GM12891 (cell line): ENCODE measurements at places on chromosomes 7 and 10.

DNA sequence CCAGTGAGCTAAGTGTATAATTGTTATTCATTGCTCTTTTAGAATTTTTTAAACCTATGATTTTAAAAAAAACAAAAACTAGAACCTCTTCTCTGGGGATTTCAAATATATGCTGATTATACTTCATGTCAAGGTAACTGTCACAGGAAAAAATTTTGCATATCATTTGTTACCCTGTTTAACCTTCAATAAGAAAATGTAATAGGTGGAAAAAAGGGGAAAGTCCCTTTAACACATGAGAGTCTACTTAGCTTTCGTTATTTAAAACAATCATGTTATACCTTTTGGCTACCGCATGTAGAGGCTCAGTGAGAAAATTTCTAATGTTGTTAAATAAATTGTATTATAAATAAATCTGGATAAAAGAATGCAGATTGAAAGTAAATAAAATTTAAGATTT is 190.1 kb upstream of the AKR1E2 start:
- no peak for DNase-seq

DNA sequence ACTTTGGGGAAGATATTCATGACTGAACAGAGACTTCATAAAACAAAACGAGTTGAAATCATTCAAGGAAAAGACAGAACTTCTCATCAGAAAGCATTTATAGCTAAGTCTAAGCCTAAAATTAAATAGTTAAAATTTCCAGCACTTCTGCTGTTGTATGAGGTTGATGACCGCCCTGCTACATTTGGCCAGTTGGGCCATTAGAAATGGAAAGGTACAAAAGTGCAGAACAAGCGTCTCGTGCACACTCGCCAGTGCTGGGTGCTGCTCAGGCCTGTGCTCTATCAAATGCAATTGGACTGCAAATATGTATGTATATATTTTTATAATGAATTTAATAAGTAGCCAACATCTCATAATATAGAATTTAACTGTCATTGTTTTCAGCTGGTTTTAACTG is 34.4 kb upstream of the RNF32 start:
- no peak for DNase-seq

DNA sequence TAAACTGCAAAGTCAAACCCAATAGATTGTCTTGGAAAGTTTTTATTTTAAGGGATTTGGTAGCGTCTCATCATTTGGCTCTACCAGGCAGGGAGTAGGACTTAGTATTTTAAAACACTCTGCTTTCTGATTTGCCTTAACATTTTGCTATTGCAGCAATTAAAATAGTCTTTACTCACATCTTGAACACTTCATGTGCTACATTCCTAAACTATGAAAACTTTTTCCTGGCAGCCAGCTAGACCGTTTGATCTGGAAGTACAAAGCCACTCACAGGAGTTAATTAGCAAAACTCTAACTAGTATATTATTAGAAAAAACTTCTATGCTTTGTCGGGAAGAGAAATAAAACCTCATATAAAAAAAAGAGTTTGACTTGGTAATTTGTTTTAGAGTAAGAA is 111.4 kb downstream of the TFPI2 start:
- DNase-seq: no peak

GRCh38 chr7:158487631-158488151 is 99.9 kb downstream of the PTPRN2 start:
- no peak for DNase-seq

DNA sequence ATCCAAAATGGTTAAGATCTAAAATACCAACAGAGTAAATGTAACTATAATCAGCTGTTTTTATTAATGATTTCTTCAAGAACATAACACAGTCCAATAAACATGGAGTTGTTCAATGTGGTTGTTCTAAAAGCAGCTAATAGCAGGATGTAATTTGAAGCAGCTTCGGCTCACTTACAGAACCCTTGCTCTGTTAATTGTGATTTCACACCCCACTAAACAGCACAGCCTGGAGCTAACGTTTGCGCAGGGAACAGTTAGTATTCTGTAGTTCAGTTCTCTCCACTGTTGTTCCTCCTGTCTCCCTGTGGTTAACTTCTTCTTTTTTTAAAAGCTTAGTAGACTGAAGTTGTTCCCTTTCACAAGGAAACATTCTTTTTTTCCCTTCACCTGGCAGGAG is 104.0 kb downstream of the GRM3 start:
- DNase-seq: no peak

GRCh38 chr10:47082055-47082784 is 171.0 kb downstream of the PTPN20 start:
- no peak for DNase-seq

DNA sequence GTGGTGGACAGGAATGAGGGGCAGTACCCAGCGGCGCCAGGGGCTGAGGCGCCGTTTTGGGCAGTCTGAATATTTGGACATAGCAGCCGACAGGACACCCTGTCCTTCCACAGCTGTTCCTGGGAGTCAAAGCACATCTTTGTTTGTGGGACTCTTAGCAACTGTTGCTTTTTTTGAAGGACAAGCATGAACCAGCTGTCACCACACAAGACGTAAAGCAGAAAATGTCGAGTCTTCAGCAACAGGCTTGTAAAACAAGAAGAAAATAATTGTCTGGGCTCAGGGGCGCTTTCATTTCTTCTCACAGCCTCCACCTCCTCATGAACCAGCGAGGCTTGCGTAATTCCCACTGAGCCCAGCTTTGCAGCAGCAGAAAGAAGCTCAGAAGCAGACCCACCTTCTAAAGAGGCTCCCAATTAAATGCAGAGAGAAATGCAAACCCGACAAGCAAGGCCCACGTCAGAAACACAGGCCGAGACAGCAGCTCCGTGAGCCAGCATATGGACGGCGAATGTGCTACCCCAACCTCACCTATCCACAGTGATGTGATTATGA is 68.9 kb upstream of the DNAAF5 start:
- no peak for DNase-seq

- no peak for DNase-seq
Observed at GRCh38 chr7:79096361-79096805, 357.1 kb downstream of the MAGI2 start.

GRCh38 chr10:80277016-80277415 is 12.4 kb downstream of the MAT1A start:
- DNase-seq: no peak

- DNase-seq: no peak
Observed at GRCh38 chr10:113386005-113386404, 166.8 kb upstream of the HABP2 start.

DNA sequence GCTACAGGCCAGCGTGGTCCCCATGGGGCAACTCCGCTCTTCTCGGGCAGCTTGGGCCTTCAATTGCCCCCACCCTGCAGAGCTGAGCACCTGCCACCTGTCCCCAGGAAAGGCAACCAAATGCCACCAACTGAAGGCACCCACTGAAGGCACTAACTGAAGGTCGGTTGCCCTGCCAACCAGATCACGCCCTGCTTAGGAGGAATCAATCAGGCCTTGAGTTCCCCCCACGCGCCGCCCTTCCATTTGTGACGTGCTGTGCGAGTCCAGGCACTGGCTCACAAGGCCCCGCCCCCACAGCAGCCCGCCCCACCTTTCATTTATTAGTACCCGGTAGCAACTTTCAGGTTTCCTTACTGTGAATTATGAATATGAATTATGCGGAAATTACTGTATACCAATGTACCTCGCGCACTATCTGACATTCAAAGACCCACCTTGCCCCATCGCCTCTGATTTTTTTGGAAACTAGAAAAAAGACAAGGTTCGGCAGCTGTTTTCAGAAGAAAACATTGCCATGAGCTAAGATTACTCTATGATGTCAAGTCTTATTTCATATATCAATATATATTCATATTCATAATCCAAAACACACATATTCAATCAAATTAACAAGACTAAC is 83.6 kb upstream of the ABI1 start:
- DNase-seq: no peak

- no peak for DNase-seq
Observed at GRCh38 chr10:10833955-10834354, 183.7 kb upstream of the CELF2 start.

GRCh38 chr7:77282897-77283296 is 83.3 kb upstream of the FGL2 start:
- no peak for DNase-seq

DNA sequence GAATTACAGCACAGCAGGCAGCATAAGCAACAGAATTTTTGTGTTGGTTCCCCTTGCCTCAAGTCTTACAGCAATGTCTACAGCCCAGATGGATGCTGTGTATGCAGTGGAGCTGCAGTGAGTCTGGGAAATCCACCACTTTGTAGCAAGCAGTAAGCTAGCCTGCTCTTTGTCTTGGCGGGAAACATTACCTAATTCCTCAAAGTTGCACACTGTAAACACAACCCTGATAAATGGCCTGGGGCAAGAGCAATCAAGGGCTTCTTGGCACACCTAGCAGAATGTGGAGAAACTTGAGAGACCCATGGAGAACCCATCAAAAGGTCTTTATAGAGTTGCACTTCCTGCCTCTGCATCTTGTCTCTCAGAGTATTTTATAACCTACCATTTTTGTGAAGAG is 102.0 kb upstream of the FOXP2 start:
- DNase-seq: no peak
